ENCODE measurements at places on chromosomes 3 and 15. TPM values are rescaled to one million over a fixed set of nuclear protein-coding genes. Genes with fewer than 3 reads are reported as not detected.

ITGA11 gene
- total RNA-seq: 2.9 TPM

GPR156 gene
- total RNA-seq: 0.57 TPM

CFAP44 gene
- total RNA-seq: 2.6 TPM

DLEC1 gene
- 0.07 TPM for total RNA-seq

MESP2 gene
- total RNA-seq: 0.62 TPM

GLDN gene
- not detected for total RNA-seq

KNSTRN gene
- total RNA-seq: 46.8 TPM

ACTRT3 gene
- 3.2 TPM for total RNA-seq

ZNF502 gene
- 1.8 TPM for total RNA-seq

LRRIQ4 gene
- total RNA-seq: not detected
